ENCODE measurements at places on chromosomes 4 and X. TPM values are rescaled to one million over a fixed set of nuclear protein-coding genes. Genes with fewer than 3 reads are reported as not detected.
A peak's percentile ranks its signal among the peaks of the same experiment; 100 is the strongest.

Gene TCEANC
- 1.4 TPM for total RNA-seq

GRCh38 chr4:164892018-164892417 lies 15.0 kb downstream of the APELA start:
- no peak overlapping the region for H3K27ac ChIP-seq
- no peak for DNase-seq
- H3K36me3 ChIP-seq = no peaks in the 10 kb centered on the region
- no peaks in the 10 kb centered on the region for H3K27me3 ChIP-seq
- no peak overlapping the region for H3K4me3 ChIP-seq

GRCh38 chr4:79872738-79873137 lies 200.3 kb downstream of the ANTXR2 start:
- H3K4me1 ChIP-seq = no peaks in the 10 kb centered on the region
- DNase-seq = no peak
- H3K4me3 ChIP-seq = no peak overlapping the region
- no peaks in the 10 kb centered on the region for H3K27me3 ChIP-seq

Gene NAP1L2
- not detected for total RNA-seq

- no peak for DNase-seq
- no peak overlapping the region for H3K4me3 ChIP-seq
- H3K36me3 ChIP-seq = no peaks in the 10 kb centered on the region
- H3K27me3 ChIP-seq = peaks cover 72% of the 10 kb centered on the region
Observed at GRCh38 chrX:107448625-107448997, 841 bp upstream of the FRMPD3 start.

Gene CXCL9
- not detected for total RNA-seq

Gene CSTF2
- 30.3 TPM for total RNA-seq

Gene SHROOM4
- 2.2 TPM for total RNA-seq

DNA sequence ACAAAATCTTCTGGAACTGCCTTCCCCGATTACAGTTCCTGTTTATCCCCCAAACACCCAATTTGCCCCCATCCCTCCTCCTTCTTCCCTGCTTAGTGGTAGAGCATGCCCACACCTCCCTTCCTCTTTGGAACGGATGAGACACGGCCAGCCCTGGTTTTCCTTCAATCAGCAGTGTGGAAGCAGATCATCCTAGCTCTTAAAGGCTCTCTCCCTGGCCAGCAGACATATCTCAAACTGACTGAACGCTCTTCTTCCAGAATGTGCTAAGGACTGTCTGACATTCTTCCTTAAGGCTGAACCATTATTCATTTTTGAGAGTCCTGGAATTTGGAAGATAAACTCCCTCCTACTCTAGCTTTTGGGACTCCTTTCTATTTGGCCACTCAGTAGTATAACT lies 161.1 kb downstream of the TRIML1 start:
- H3K36me3 ChIP-seq = no peaks in the 10 kb centered on the region
- no peak overlapping the region for H3K27ac ChIP-seq
- H3K4me1 ChIP-seq = peaks cover 2% of the 10 kb centered on the region
- DNase-seq = peak; percentile 22
- no peak overlapping the region for H3K4me3 ChIP-seq
- no peaks in the 10 kb centered on the region for H3K27me3 ChIP-seq

GRCh38 chrX:134206221-134206620 lies 30.8 kb upstream of the CCDC160 start:
- no peaks in the 10 kb centered on the region for H3K36me3 ChIP-seq
- H3K27ac ChIP-seq = no peak overlapping the region
- H3K27me3 ChIP-seq = no peaks in the 10 kb centered on the region
- H3K4me1 ChIP-seq = no peaks in the 10 kb centered on the region

Gene TENM3
- total RNA-seq = 173 TPM

Gene PABPC5
- 0.90 TPM for total RNA-seq

DNA sequence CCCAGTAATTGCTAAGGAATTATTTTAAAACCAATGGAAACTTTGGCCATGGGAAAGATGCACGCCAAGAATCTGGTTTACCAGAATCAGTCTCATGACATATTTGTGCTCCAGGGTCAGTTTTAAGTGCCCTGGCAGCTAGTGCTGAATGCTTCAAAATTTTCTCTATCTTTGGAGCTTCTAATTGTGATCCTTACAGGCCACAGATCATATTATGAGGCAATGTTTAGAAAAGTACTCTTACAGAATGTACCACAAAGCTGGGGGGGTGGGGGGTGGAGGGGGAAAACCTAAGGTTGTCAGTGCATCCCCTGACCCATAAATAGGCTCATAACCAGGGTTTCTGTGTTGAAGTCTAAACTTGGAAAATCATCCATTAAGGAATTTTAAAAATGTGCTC lies 514.5 kb downstream of the INPP4B start:
- 0 out of 2 replicates have a peak, but pooled peaks cover 3% of the 10 kb centered on the region for H3K36me3 ChIP-seq
- no peaks in the 10 kb centered on the region for H3K27me3 ChIP-seq
- peak overlapping the region; percentile 44 for H3K27ac ChIP-seq
- H3K4me1 ChIP-seq = peaks cover 5% of the 10 kb centered on the region
- H3K4me3 ChIP-seq = no peak overlapping the region
- DNase-seq = peak; percentile 21

- H3K27ac ChIP-seq = no peak overlapping the region
- peak; percentile 73 for DNase-seq
- no peaks in the 10 kb centered on the region for H3K36me3 ChIP-seq
- H3K27me3 ChIP-seq = no peaks in the 10 kb centered on the region
- H3K4me1 ChIP-seq = no peaks in the 10 kb centered on the region
Observed at GRCh38 chr4:148962539-148963290, 520.5 kb upstream of the NR3C2 start.

- no peaks in the 10 kb centered on the region for H3K27me3 ChIP-seq
- DNase-seq = no peak
- H3K27ac ChIP-seq = no peak overlapping the region
- peaks cover 1% of the 10 kb centered on the region for H3K36me3 ChIP-seq
- peaks cover 6% of the 10 kb centered on the region for H3K4me1 ChIP-seq
- H3K4me3 ChIP-seq = no peak overlapping the region
Observed at GRCh38 chrX:41542536-41542935, 95.4 kb downstream of the NYX start.

DNA sequence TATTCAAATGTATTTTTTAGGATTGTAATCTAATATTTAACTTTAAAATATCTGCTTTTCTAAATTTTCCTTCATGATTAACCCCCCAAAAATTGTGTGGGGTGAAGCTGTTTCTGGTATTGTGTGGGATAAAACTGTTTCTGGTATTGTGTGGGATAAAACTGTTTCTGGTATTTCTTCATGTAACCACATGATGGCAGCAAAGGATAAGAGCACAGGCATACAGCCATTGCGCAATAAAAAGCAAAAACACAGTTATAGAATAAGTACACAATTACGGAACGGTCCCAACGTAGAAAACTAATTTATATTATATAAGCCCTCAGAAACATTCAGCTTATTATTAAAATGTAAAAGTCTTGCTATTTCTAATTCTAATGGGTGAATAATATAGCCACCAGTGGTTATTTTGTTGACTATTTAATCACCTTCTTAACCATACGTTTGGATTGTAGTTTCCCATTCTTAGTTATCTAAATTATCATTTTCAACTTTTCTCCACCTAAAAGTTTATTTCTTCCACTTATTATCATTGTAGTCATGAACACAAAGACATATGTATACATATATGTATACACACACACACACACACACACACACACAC lies 333.9 kb upstream of the FSTL5 start:
- H3K36me3 ChIP-seq = no peaks in the 10 kb centered on the region
- peak; percentile 42 for DNase-seq
- H3K4me1 ChIP-seq = no peaks in the 10 kb centered on the region
- H3K27ac ChIP-seq = no peak overlapping the region
- no peaks in the 10 kb centered on the region for H3K27me3 ChIP-seq

Gene FRMPD4
- 1.1 TPM for total RNA-seq

DNA sequence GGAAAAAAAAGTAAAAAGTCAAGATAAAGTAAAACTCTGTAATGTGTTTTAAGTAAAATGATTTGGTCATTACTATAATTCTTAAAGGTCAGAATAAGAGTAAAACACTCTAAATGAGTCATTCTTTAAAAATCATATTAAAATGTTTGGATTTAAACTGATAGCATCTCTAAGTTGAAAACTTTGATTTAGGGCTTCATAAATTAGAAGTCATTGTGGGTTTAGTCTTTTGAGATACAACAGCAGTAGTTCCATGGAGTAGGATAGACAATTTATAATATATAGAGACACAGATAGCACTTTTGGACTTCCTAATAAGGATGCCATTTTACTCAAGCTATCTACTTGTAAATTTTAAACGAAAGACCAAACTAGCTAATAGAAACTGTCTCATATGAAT lies 77.1 kb upstream of the PABPC4L start:
- no peak overlapping the region for H3K27ac ChIP-seq
- DNase-seq = no peak
- no peak overlapping the region for H3K4me3 ChIP-seq
- H3K36me3 ChIP-seq = no peaks in the 10 kb centered on the region
- no peaks in the 10 kb centered on the region for H3K4me1 ChIP-seq

- peak; percentile 58 for DNase-seq
- no peaks in the 10 kb centered on the region for H3K4me1 ChIP-seq
- H3K36me3 ChIP-seq = no peaks in the 10 kb centered on the region
- no peak overlapping the region for H3K27ac ChIP-seq
- H3K4me3 ChIP-seq = no peak overlapping the region
Observed at GRCh38 chr4:72505314-72505744, 63.7 kb downstream of the ADAMTS3 start.

DNA sequence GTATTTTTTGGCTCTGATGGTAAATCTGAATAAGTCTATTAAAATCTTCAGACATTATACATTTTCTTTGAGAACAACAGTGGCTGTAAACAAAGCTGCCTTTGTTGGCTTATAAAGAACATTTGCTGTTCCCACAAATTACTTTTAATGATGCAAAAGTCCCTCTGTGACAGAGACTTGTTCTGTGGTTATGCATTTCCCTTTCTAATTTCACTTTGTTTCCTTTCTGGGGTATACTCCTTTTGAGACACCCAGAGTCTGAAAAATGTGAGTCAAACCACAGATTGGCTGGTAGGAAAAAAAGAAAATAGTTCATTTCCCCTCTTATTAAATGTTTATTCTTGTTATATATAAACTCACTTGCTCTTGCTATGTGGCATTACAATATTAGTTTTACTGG lies 402.4 kb downstream of the PACRGL start:
- no peaks in the 10 kb centered on the region for H3K27me3 ChIP-seq
- H3K27ac ChIP-seq = no peak overlapping the region
- no peaks in the 10 kb centered on the region for H3K36me3 ChIP-seq

DNA sequence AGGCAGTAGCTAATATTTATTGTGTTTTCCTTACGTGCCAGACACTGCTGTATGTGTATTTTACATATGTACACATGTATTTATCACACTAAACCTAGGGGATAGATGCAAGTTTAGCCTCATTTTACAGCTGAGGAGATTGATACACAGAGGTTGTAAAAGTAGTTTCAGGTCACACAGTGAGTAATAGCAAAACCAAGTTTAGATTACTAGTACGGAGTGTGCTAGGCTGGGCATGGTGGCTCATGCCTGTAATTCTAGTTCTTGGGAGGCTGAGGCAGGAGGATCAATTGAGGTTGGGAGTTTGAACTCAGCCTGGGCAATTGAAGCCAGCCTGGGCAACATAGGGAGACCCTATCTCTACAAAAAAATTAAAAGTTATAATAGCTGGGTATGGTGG lies 701.1 kb upstream of the ATOH1 start:
- no peaks in the 10 kb centered on the region for H3K27me3 ChIP-seq
- H3K4me3 ChIP-seq = no peak overlapping the region
- DNase-seq = no peak

Gene HEPH
- 23.5 TPM for total RNA-seq

DNA sequence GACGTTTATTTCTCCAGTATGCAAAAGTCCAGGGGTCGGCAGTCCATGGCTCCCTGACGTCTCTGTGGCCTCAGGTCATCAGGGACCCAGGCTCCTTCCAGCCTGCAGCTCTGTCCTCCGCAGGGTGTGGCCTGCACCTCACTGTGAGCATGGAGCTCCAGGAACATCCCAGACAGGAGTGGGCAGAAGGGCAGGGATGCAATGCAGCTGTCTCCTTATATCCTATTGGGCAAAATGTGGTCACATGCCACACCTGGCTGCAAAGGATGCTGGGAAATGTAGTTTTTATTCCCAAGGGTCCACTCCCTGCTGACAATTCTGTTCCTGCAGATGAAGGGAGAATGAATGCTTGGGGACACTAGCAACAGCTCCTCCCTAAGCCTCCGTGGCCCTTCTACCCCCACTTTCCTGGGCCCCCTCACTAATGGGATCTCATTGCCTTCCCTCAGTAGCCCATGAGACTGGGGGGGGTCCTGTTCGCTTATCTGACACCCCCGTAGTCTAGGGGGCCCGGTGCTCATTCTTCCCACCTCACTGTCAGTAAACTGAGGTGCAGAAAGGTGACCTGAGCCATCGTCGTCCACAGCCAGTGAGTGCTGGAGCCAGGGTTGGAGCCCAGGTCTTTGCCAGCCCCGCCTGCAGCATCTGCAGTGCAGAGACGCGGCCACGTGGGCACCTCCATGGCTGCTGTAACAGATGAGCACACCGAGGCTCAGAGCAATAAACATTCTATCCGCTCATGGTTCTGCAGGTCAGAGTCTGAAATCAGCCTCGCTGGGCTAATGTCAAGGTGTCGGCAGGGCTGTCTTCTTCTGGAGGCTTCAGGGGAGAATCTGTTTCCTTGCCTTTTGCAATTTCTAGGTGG lies 5.9 kb upstream of the GRPEL1 start:
- DNase-seq = peak; percentile 42
- no peak overlapping the region for H3K4me3 ChIP-seq
- H3K27me3 ChIP-seq = peaks cover 8% of the 10 kb centered on the region
- no peaks in the 10 kb centered on the region for H3K36me3 ChIP-seq
- peaks cover 5% of the 10 kb centered on the region for H3K4me1 ChIP-seq

DNA sequence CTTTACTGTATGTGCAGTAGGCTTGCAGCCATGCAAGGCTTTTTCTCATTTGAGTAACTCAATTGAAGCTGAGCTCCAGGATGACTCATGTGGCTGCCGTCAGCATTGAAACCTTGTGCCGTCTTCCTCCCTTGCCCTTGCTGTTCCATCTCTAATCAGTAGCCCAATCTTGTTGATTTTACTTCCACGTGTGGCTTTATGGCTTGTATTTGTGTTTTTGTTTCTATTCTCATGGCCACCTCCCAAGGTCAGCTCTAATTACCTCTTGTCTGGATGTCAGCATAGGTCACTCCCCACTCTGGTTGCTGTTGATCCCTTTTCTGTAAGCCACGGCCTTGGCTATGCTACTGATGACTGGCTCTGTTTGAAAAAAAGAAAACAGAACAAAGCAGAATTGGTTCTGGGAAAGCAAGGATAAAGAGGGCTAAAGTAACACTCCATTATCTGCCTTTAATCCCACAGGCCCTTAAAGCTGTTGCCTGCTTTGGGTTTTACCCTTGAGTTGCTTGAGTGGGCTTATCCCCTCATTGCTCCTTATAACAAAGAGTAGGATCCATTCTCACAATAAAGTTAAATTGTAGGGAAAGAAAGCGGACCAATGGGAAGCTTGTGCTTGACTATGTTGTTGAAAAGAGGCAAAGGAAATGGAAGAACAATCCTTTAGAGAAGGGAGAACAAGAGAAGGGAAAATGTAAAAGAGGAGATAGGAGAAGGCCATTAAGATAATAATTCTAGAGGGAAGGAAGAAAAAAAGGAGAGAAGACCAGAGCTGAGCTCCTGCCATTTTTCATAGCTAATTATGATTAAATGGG lies 173.9 kb upstream of the PGRMC2 start:
- H3K36me3 ChIP-seq = no peaks in the 10 kb centered on the region
- DNase-seq = peak; percentile 88
- peak overlapping the region; percentile 28 for H3K27ac ChIP-seq
- no peak overlapping the region for H3K4me3 ChIP-seq

Gene DCAF8L2
- not detected for total RNA-seq

Measured in IMR-90 (cell line).